ENCODE measurements at places on chromosomes 5 and 9.

- DNase-seq: no peak
These were observed 2095.5 kb upstream of the C9orf72 start for GRCh38 chr9:29668732-29669131.

DNA sequence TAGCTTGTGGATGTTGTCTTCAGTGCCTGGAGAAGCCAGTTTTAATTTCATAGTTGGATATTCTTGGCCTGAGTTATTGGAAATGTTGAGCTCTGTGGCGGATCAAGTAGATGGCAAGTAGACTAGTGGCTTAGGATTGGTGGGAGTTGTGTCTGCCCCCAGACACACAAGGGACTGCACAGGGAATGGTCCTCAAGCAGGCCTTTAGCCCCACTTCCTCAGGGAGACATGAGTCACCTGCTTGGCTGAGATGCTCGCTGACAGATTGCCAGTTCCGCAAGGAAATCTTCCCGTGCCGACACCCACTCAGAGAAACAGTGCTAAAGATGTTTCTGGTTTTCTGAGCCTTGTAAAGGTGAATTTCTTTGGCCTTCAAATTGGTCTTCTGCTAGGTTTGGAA, 18.8 kb upstream of the CATSPER3 start:
- DNase-seq: no peak

- DNase-seq: peak; percentile 83
These were observed 7.0 kb downstream of the ASS1 start for GRCh38 chr9:130451509-130452388.

DNA sequence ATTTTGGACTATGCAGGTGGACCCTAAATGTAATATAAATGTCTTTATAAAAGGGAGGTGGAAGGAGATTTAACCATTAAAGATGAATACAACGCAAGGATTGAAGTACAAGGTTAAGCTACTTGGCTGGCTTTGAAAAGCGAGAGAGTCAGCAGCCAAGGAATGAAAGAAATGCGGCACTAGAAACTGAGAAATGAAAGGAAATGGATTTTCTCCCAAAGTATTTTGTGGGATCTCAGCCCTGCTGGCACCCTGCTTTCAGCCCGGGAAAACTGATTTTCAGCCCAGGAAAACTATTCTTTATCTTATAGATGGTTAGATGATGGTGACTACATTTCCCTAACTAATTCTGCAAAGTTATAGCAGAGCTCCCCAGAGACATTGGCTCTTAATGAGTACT, 1349.6 kb upstream of the C9orf72 start:
- no peak for DNase-seq

GRCh38 chr9:105757496-105758251, 63.3 kb downstream of the TMEM38B start:
- DNase-seq: no peak

- no peak for DNase-seq
These were observed 156.0 kb upstream of the MAST4 start for GRCh38 chr5:66440202-66440680.
